ENCODE measurements at places on chromosomes 1 and 21.

- no peak for DNase-seq
Observed at GRCh38 chr21:28112511-28112910, 880.2 kb downstream of the LTN1 start.

DNA sequence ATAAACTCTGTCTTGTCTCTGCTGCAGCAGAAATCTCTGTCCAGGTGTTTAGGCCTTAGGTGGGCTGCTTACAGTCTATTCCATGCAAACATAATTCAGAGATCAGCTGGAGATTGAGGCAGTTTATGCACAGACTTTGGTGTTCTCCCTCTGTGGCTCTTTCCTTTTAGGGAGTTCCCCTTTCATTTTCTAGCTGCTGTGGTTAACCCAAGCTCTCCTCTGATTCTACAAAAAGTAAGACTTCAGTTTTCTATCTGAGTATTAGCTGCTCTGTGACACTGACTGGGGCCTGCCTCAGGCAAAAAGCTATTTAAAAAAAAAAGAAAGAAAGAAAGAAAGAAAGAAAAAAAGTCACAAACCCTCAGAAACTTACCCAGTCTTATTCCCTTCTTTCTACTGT, 211.1 kb downstream of the CAMTA1 start:
- DNase-seq = no peak

DNA sequence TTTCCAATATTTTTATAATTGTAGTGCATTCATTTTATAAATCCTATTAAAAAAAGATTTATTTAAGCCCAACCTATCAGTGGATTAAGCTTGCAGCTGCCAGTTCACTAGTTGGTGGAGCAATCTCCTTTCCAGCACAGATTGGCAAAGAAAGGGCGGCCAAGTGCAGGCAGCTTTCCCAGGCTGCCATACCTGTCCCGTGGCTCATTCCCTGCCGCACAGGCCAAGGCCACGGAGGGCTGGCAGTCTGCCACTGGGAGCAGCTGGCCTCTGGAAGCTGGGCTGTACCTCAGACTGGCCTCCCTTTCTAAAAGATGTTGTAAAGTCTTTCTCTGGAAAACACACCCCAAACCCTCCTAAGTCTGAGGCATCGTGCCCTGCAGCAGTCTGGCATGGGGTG, 74.2 kb downstream of the SIM2 start:
- DNase-seq = peak; percentile 48

DNA sequence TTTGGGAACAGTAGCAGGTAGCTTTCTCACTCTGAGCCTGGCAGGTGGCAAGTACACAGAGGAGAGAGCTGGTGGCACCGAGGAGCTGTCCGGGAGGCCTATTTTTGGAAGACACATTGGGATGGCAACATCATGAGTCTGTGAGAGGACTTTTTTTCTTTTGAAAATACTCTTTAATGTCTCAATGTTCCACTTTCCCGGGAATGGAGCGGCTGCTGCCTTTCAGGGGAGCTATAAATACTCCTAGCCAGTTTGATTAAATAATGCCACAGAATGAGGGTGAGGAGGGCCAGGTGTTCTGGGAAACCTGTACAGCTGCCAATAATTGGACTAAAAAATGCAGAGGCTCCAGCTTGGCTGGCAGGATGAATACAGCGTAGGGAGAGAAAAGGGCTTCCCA, 93.3 kb upstream of the COG2 start:
- peak; percentile 85 for DNase-seq

- peak; percentile 39 for DNase-seq
Observed at GRCh38 chr1:91428182-91428798, 23.7 kb upstream of the HFM1 start.

DNA sequence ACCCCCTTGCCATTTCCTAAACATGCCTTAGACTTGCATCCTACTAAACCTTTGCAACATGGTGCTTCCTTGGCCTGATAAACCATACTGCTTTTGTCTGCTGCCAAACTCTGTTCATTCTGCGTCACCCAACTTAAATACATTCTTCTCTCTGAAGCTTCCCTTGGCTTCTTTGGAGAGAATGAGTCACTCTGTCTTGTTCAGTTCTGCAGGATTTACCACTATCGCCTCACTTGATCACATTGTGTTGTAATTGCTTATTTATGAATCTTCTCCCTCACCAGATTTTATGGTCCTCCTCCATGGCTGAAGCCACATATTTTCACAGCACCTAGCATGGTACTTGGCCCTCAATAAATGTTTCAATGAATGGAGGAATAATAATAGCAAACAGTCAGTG, 21.7 kb upstream of the TUT4 start:
- no peak for DNase-seq

DNA sequence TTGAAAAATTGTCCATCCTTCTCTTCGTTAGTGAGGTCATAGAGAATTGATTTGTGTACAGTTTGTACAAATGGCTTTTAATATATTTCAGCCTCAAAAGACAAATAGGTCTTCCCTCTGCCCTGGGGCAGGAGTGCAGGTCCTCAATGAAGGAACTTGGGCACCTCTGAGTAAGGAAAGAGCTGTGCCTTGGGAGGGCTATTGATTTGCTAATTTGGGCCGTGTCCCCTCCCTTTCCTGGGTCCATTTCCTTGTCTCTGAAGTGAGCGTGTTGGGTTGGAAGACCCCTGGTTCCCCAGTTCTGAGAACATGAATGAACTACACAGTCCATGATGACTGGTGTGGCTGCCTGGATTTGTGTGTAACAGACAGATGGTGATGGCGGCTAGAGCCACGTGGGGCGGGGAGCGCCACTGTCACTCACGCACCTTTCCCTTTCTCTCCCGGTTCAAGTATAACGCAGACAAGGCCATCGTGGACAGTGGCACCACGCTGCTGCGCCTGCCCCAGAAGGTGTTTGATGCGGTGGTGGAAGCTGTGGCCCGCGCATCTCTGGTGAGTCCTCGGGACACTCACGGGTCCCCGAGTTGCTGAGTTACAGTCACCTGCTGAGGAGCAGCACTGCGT, 71.0 kb upstream of the FAM3B start:
- DNase-seq = no peak

- DNase-seq = no peak
Observed at GRCh38 chr1:202162418-202163280, 2.2 kb upstream of the PTPN7 start.

DNA sequence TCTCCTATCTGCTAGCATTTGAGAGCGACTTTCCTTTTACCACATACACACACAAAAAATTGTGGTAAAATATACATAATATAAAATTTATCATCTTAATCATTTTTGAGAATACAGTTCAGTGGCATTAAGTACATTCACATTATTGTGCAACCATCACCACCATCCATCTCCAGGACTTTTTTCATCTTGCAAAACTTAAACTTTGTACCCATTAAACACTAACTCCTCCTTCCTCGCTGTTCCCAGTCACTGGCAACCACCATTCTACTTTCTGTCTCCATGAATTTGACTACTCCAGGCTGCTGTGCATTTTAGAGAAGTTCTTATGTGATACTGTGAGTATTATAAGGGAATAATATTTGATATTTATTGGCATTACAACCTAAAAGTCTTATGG, 181.3 kb downstream of the C1orf21 start:
- no peak for DNase-seq

DNA sequence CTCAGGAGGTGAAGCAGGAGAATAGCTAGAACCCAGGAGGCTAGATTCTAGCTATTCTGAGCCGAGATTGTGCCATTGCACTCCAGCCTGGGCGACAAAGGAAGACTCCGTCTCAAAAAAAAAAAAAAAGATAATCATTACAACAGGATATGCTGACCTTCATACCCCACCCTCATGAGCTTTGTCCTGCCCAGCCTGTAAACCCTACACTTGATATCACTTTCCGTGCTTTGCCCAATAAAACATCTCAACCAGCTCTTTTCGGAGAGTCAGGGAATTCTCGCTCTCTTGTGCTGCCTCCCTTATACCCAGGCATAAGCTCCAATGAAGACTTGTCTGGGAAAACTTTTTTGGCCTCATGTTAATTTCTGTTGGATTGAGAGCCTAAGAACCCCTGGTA, 1.5 kb upstream of the TRNAU1AP start:
- DNase-seq = no peak

- no peak for DNase-seq
Observed at GRCh38 chr1:163172596-163172995, 30.1 kb downstream of the RGS5 start.

GRCh38 chr1:182702826-182703524, 18.6 kb upstream of the RGS8 start:
- DNase-seq = peak; percentile 24

GRCh38 chr1:115910231-115910630, 66.1 kb upstream of the SLC22A15 start:
- no peak for DNase-seq

DNA sequence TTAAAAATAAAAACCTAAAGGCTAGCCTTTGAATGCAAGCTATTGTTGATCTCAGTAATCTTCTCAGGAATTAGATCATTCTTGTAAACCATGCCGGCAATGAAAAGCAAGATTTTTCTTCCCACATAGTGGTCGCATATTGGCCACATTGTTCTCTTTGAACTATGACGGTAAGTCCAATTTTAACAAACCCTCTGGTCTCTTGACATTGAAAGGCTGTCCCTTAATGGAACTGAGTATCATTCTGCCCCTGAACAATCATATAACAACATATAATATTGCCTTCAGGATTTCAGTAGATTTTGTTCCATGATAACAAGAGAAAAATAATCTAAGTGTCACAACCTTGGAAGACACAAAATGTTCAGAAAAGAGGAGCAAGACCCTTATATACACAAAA, 1.3 kb downstream of the TNNI3K start:
- DNase-seq = no peak

- DNase-seq = no peak
Observed at GRCh38 chr1:41754540-41754939, 164.2 kb downstream of the HIVEP3 start.

GRCh38 chr1:201731142-201731541, 97.8 kb upstream of the IPO9 start:
- DNase-seq = no peak

- no peak for DNase-seq
Observed at GRCh38 chr1:173639102-173639501, 4.0 kb downstream of the TEX50 start.

GRCh38 chr1:222769181-222769580, 32.2 kb downstream of the FAM177B start:
- DNase-seq = no peak

Measured in DMS79 treated with DMSO at 0.1 percent for 48 hours (cell line).